ENCODE measurements at places on chromosomes 7 and 10.
A peak's percentile ranks its signal among the peaks of the same experiment; 100 is the strongest.

GRCh38 chr10:72087392-72087968 is 871 bp downstream of the SPOCK2 start:
- peak; percentile 65 for DNase-seq

- DNase-seq: no peak
Observed at GRCh38 chr10:82768040-82768439, 893.0 kb downstream of the NRG3 start.

DNA sequence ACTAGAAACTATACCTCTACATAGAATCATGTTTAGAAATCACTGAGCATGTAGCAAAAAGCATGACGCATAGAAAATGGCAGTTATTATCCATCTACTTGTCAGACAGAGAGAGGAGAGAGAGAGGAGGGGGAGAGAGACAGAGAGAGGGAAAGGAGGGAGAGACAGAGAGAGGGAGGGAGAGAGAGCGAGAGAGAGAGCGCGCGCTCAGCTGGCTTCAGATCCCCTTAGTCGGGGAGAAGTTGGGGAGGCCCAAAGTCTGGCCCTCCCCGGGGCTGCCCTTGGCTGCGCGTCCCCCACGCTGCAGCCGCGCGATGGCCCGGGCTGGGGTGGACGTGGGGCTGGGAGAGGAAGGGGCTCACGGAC is 37.0 kb downstream of the CNPY1 start:
- DNase-seq: no peak

GRCh38 chr7:22137466-22137865 is 191.8 kb upstream of the CDCA7L start:
- no peak for DNase-seq

DNA sequence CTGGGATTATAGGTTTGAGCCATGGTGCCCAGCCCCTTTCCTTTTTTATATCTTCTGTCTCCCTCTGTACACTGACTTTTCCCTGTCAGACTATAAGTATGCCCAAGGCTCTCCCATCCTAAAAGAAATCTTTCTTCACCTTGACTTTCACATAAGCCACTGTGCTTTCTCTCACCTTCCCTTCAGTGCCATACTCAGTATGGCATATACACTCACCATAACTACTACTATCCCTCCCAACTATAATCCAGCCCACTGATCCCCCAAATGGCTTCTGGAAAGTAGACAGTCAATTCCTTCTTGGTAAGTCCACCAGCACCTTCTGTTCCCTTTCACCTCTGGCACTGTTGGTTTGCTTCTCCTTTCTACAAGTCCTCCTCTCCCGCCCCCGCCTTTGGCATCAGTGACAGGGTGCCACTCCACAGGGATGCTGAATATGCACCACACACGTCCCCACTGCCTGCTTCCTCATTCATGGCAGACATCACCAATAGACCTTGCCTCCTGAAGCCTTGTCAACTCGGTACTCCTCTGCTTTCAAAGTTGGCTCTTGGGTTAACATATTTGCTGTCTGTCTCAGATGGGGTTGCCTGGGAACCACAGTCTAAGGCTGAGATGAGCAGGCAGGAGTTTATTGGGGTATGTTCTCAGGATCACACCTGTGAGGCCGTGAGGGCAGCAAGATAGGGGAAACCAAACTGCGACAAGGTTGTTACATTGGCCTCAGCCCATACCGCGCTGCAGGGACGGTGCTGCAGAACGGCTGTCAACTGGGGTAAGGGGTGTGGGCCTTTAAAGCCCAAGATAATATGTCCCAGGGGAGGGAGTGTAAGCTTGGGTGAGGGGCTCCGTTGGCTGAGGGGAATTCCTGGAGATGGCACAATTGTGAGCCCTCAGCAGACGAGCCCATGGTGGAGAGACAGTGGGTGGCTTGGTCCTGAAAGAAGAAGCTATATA is 7.2 kb upstream of the PSAP start:
- no peak for DNase-seq

GRCh38 chr7:17696422-17696821 is 243.9 kb downstream of the SNX13 start:
- no peak for DNase-seq

- peak; percentile 8 for DNase-seq
Observed at GRCh38 chr10:101123085-101123814, 7.8 kb upstream of the TLX1 start.

- DNase-seq: no peak
Observed at GRCh38 chr10:4109469-4109868, 324.5 kb upstream of the KLF6 start.

- DNase-seq: no peak
Observed at GRCh38 chr7:155993420-155994278, 181.4 kb upstream of the SHH start.

DNA sequence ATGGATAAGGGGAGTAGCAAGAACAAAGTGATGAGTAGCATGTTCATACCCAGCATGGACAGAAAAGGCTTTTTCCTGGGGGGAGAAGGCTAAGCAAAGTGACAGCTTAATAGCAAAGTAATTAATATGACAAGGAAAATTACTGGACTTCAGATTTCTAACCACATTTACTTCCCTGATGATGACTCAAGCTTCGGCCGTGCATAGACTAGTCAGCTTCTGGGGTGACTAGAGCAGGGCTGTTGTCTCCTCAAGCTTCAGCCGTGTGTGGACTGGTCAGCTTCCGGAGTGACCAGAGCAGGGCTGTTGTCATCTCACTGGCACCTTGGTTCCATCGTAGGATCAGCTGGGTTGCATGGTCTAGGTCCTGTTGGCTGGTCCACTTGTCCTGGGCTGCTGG is 2.1 kb upstream of the ZNF117 start:
- no peak for DNase-seq

DNA sequence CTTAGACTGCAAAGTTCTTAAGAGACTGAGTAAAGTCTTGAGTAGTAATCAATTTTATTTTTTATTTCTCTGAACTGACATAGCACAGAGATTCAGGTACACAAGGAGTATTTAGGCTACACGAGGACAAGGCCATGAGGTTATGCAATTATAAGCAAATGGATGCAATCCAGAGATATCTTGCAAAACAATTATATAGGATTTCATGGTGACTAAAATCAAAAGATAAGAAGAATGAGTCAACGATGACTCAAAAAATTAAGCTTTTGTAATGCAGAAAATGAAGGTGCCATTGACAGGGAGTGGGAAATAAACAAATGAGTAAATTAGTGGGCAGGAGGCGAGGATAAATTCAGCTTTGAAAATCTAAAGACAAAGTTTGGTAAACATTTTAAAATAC is 66.7 kb upstream of the MYO3A start:
- DNase-seq: no peak

DNA sequence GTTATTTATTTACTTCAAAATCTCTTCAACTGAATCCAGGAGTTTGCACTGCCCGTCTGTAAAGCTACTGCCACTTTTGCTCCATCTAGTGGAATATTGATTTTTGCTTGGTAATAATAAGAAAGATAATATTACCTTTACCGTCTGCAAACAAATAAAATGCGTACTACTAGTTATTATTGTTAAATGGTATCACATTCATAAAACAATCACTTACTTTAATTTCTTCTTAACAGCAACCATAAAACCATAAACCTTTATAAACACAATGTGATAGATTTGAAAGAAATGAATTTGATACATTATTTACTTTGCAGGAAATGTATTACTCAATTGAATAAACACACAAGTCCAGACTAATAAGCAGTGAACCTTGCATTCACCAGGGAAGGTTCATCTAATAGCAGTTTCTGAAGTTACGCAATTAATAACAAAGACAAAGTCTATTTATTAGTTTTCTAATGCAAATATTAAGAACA is 6.4 kb downstream of the AGMO start:
- no peak for DNase-seq

- DNase-seq: no peak
Observed at GRCh38 chr10:78570633-78571235, 498.0 kb upstream of the ZMIZ1 start.

DNA sequence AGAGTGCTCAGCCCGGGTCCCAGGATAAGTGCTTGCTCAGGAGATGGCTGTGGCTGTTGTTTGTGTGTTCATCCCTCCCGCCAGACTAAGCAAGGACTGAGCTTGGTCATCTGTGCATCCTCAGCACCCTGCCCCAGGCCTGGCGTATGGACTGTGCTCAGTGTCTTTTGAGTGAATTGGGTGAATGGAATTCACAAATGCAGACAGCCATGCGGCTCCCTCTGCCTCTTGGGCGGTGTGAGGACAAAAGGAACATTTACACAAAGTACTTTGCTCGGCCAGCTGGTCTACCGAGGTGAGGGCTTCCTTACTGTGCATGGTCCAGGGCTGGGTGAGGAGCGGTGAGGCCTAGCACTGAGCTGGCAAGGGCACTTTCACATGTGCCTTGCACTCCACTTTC is 120.2 kb downstream of the CDH23 start:
- no peak for DNase-seq

GRCh38 chr10:36114913-36115312 is 472.8 kb upstream of the FZD8 start:
- no peak for DNase-seq

DNA sequence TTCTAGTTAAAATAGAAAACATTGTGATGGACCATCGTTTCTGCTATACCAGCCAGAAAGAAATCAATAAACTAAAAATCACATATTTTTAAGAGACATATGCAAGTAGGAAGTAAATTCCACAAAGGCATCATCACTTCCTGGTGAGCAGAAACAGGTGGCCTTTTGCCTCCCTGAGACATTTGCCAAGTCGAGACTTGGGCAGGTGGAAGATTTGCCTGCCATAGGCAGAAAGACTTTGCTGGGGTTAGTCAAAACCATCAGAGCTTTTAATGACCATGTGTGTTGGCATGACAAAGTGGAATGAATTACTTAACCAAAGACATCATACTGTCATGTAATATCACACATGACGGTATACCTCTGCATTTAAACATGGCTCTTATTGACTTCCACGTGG is 66.0 kb upstream of the FGL2 start:
- no peak for DNase-seq

DNA sequence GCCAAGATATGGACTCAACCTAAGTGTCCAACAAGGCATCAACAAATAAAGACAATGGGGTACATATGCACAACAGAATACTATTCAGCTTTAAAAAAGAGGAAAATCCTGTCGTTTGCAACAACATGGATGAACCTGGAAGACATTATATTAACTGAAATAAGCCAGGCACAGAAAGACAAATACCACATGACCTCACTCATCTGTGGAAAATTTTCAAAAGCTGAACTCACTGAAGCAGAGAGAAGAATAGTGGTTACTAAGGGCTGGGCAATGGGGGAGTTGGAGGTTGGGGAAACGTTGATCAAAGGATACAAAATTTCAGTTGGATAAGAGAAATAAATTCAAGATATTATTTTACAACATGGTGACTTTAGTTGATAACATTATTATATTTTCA is 221.4 kb upstream of the PITRM1 start:
- no peak for DNase-seq

DNA sequence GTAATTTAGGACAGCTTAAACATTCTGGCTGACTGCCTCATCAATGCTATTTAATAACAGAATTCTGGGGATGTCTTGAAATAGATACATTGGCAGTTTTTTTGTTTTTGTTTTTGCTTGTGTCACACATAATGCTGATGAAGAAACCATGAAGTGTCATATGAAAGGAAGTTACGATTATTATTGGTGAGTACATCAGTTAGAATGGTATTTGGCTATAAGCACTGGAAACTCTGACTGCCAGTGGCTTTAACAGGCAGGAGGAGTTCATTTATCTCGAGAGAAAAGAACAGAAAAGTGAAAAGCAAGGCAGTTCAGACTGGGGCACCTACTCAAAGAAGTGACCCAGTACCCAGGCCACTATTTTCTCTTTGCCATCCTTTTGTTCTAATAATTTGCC is 18.1 kb downstream of the LSM8 start:
- no peak for DNase-seq

DNA sequence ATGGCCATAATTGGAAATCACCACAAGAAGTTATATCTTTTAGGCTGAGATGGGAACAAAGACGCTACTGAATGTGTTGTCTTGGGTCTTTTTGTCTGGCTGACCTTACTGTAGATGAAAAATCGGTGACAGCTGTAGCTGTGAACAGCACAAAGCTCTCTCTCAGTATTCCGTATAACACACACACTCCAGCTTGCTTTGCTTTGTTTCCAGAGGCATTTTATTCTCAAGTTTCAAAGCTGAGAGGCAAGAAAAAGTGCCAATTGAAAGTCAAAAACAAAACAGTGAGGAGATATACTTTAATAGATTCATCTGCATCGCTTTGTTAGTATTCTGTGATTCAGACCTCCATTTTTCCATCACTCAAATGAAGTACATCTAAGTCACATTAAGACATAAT is 39.6 kb upstream of the CABCOCO1 start:
- no peak for DNase-seq

- no peak for DNase-seq
Observed at GRCh38 chr10:16947069-16947468, 129.8 kb upstream of the RSU1 start.

- DNase-seq: no peak
Observed at GRCh38 chr7:151551820-151552219, 32.1 kb upstream of the RHEB start.

Data from CD4-positive, alpha-beta T cell (primary cell).